ENCODE measurements at places on chromosomes 16 and 17.
A peak's percentile ranks its signal among the peaks of the same experiment; 100 is the strongest.

DNA sequence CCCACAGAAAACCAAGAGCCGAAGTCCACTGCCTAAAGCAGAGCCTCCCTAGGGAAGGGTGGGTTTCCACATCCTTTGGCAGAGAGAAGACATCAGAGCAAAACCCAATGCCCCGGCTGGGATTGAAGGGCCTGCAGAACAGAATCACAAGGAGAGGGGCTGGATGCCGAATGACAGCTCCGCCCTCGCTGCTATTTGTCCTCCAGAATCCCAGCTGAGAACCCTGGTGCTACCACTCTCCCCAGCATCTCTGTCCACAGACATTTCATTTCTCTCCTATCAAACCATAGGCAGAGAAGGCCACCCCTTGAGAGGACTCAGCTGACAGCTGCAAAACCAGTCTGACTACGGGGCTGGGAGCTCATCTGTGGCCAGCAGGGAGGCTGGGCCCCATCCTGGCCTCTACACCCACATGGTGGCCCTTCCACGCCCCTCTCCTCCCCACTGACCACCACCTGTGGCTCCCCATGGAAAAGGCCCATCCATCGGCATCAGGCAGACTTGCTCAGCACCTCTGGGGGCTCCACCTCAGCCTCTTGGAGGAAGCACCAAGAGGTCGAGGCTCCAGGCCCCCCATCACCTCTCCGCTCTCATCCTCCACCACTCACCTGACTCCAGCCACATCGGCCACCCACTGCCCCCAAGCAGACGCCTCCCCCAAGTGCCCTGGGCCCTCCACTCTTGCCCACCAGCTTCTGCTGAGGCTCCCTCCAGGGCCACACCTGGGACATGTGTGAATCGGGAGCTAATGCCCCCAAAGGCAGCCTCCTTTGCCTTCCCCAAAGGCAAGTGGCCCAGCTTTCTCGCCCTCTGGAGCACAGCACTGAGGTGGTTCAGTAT lies 288.5 kb downstream of the C16orf95 start:
- no peak for DNase-seq

- peak; percentile 30 for DNase-seq
Observed at GRCh38 chr17:28725166-28725659, 820 bp downstream of the TLCD1 start.

DNA sequence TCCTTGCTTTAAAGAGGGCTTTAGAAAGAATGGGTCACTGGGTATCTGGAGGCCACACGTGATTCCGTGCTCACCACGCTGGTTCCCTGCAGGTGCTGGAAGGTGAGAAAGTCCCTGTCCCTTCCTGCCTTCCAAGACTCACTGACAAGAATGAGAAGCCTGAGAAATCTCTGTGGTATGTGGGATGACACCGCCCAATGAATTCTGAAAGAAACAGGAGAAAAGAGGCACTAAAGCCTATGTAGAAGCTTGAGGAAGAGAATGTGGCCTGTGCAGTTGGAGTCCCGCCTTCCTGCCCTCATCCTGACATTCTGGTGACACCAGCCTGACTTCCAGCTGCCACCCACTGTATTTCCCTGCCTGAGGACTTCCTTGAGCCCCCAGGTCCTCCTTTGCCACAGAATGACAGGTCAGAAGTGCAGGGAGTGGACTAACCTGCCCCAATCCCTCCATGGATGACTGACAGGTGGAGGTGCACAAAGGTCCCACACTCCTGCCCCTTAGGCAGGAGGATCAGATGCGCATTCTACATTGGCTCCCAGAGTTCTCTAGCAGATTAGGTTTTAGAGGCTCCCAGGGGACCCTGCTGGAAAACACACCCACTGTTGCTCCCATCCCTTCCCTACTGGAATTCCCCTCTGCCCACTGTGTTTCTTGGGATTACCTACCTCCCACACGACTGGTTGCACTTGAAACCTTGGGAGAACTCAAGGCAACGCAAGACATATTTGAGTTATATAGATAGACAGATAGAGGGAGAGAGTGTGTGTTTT lies 38.6 kb upstream of the TENT4B start:
- DNase-seq = peak; percentile 16

DNA sequence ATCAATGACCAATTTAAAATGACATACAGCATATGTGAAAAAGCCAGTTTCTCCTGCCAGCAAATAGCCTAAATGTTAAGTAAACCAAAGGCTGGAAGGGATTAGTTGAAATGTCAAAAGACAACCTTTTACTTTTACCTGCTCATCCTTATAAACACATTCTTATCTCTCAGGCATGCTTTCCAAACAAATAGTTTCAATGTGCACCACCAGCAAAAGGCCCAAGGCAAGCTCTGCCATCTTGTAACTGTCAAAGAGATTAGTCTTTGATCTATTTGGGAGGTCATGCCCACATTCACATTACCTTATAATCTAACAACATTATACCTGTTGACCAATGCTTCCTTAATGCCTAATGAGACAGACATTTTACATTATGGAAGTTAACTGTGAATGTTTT lies 132.2 kb upstream of the NACA2 start:
- no peak for DNase-seq

- DNase-seq = no peak
Observed at GRCh38 chr16:22763437-22764080, 50.4 kb upstream of the HS3ST2 start.

GRCh38 chr17:50432125-50432762 lies 6.2 kb downstream of the ACSF2 start:
- no peak for DNase-seq

Data from AG08395 (cell line).